T-helper 1 cell treated with Interleukin-12 subunit alpha and Interleukin-12 subunit beta and Interleukin-4 antibody, amounts not matched to agents 30 ng/mL and 1 ng/mL, for 36 hours (primary cell): ENCODE measurements at places on chromosomes 11 and 22. TPM values are rescaled to one million over a fixed set of nuclear protein-coding genes. Genes with fewer than 3 reads are reported as not detected.

The SORL1 gene
- total RNA-seq: 117 and 125 TPM in 2 replicates

The ACCS gene
- total RNA-seq: 30.7 and 34.6 TPM in 2 replicates

The ARVCF gene
- 1.7 and 3.0 TPM in 2 replicates for total RNA-seq

The PAX6 gene
- not detected in 2 replicates for total RNA-seq

The APOA4 gene
- not detected in 2 replicates for total RNA-seq

The ABCC8 gene
- not detected in 2 replicates for total RNA-seq

The LINC01488 gene
- not detected in 2 replicates for total RNA-seq

The CACNA1I gene
- 2.2 TPM in 2 replicates for total RNA-seq

The ROM1 gene
- total RNA-seq: 1.1 and 2.7 TPM in 2 replicates

The OVOL1 gene
- total RNA-seq: not detected in 2 replicates

The TRIM29 gene
- total RNA-seq: not detected in 2 replicates

The FOLH1 gene
- total RNA-seq: not detected in 2 replicates

The LIF gene
- 208 and 211 TPM in 2 replicates for total RNA-seq

The NRIP3 gene
- 4.2 and 4.7 TPM in 2 replicates for total RNA-seq

The HEPACAM gene
- total RNA-seq: not detected in 2 replicates

The TYR gene
- total RNA-seq: not detected in 2 replicates

The CCDC116 gene
- total RNA-seq: 0.61 and 0.81 TPM in 2 replicates
